Regular cardiac myocyte (primary cell): ENCODE measurements at places on chromosomes 5 and 9. TPM values are rescaled to one million over a fixed set of nuclear protein-coding genes. Genes with fewer than 3 reads are reported as not detected.

TRIM14 gene
- 1.4 and 3.6 TPM in 2 replicates for total RNA-seq

LRRC19 gene
- total RNA-seq: not detected in 2 replicates

LRRC26 gene
- not detected in 2 replicates for total RNA-seq

NSG2 gene
- under 0.01 TPM in 1 of 2 replicates, not detected in the other for total RNA-seq

GDNF gene
- 0.19 and 1.1 TPM in 2 replicates for total RNA-seq
